ENCODE measurements at places on chromosomes 11 and 22.

- no peak for DNase-seq
These were observed 38.5 kb downstream of the C11orf58 start for GRCh38 chr11:16776711-16777612.

DNA sequence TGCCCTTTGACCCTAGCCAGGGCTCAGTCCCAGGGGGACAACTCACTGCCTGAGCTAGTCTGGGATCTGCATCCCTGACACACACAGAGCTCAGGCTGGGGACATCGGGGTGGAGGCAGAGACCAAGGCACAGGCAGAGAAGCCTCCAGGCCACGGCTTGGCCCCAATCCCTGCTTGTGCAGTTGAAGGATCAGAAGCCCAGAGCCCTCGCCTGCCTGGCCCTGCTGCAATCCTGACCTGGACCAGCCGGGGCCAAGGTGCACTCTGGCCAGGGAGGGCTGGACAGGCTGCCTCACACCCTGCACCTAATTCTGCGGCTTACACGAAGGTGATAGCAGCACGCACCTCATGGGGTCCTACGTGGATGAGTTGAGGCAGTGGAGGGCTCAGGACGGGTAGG, 34.6 kb downstream of the WNT7B start:
- DNase-seq = no peak

DNA sequence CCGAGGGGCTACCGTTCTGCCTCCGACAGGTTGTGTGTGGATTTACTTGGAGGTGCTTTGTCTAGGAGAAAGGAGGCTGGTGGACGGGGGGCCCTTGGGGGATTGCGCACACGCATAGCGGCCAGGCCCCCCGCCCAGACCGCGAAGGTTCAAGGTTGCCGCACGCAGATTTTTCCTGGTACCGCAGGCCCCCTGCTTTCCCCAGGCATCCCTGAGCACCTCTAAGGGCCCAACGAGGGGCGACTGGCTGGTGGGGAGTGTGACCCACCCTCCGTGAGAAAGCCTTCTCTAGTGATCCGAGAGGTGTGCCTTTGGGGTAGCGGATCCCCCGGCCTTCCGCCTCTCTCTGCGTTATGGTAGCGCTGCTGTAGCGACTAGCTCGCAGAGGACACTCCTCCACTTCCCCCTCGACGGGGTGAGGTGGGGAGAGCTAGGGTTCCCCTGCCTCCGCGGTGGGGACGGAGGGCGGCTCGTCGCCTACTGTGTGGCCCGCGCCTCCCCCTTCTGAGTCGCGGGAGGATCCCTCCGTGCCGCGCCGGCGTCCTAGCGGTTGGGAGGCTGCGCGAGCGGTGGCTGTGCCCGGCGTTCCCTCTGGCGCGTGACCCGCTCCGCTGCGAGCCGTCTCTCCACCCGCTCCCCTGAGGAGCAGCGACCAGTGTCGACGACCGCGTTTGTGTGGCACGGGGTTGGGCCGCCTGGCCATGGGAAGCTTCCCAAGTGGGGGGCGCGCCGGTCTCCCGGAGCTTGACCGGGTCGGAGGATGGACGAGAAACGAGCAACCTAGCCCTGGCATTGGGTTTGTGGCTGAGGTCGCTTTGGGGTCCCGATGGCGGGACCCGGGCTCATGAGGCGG, 3900.0 kb upstream of the OR11H1 start:
- no peak for DNase-seq

DNA sequence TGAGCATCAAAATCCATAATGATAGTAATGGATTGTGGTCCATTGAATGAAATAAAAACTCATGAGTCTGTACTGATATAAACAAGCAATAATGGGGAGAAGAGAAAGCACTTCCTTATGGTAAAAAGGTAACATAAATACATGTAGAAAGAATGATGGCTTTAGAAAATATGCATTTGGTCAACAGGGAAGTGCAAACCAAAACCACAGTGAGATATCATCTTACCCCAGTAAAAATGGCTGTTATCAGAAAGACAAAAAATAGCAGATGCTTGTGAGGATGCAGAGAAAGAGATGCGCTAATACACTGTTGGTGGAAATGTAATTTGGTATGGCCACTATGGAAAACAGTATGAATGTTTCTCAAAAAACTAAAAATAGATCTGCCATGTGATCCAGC, 6.9 kb upstream of the MMP20 start:
- DNase-seq = no peak

DNA sequence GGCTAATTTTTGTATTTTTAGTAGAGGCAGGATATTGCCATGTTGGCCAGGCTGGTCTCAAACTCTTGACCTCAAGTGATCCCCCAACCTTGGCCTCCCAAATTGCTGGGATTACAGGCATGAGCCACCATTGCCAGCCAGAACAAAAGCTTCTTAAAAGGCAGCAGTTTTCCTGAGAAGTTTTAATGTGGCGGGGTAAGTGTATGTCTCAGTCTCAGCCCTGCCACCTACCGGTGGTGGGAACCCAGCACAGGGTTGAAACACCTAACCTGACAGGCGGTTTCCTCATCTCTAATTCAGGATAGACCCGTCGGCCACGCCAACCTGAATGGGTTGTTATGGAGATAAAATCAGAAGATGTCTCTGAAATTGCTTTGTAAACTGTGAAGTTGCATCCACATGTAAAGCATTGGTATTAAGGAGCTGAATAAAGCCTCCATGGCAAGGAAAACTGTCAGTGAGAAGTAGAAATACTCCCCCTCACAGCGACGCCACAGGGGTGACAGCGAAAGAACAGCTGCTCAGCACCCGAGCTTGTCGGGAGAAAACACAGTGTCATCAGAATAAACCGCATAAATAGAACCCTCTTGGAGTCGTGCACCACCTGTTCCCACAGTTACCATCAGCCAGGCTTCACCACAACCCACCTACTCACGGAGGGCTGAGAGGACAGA, 165.9 kb upstream of the NCAM1 start:
- DNase-seq = no peak

GRCh38 chr11:43788421-43788820, 92.2 kb upstream of the ALKBH3 start:
- no peak for DNase-seq

Measured in stimulated activated CD8-positive, alpha-beta memory T cell treated with anti-CD3 and anti-CD28 coated beads, Interleukin-4, amount 100 ng/mL, for 4 hours (primary cell).